ENCODE measurements at places on chromosomes 5 and 9. TPM values are rescaled to one million over a fixed set of nuclear protein-coding genes. Genes with fewer than 3 reads are reported as not detected.

SLC34A3 gene
- polyA plus RNA-seq = 0.27 TPM

SPINK4 gene
- not detected for polyA plus RNA-seq

MSH3 gene
- 9.8 TPM for polyA plus RNA-seq

PGM5 gene
- polyA plus RNA-seq = not detected

CDKN2B-AS1 gene
- not detected for polyA plus RNA-seq

PCDHB6 gene
- 1.6 TPM for polyA plus RNA-seq

TICAM2 gene
- polyA plus RNA-seq = not detected

TERT gene
- not detected for polyA plus RNA-seq

CCDC183 gene
- polyA plus RNA-seq = 8.8 TPM

MRPS30 gene
- polyA plus RNA-seq = 52.5 TPM

MARCOL gene
- not detected for polyA plus RNA-seq

C6 gene
- polyA plus RNA-seq = 2.6 TPM

TPM2 gene
- not detected for polyA plus RNA-seq

PCDHA13 gene
- polyA plus RNA-seq = 1.2 TPM

DAB2IP gene
- polyA plus RNA-seq = 17.3 TPM

TMC1 gene
- polyA plus RNA-seq = not detected

GRXCR2 gene
- polyA plus RNA-seq = 0.36 TPM

SLCO6A1 gene
- not detected for polyA plus RNA-seq

SLC6A18 gene
- polyA plus RNA-seq = not detected

PCDH12 gene
- polyA plus RNA-seq = not detected

SPATA31A3 gene
- polyA plus RNA-seq = not detected

EQTN gene
- polyA plus RNA-seq = not detected

SCGB3A2 gene
- not detected for polyA plus RNA-seq

IL7R gene
- polyA plus RNA-seq = 0.10 TPM

IFNK gene
- polyA plus RNA-seq = not detected

GDA gene
- 0.26 TPM for polyA plus RNA-seq

SLC36A2 gene
- polyA plus RNA-seq = not detected

KLHL3 gene
- polyA plus RNA-seq = 10.9 TPM

CTXN3 gene
- 1.0 TPM for polyA plus RNA-seq

TAL2 gene
- polyA plus RNA-seq = 0.88 TPM

IFNA2 gene
- not detected for polyA plus RNA-seq

MELK gene
- polyA plus RNA-seq = 1.8 TPM

DDX31 gene
- 17.9 TPM for polyA plus RNA-seq

SLC46A2 gene
- polyA plus RNA-seq = not detected

PPP3R2 gene
- not detected for polyA plus RNA-seq

SELENOP gene
- polyA plus RNA-seq = 1.9 TPM

Data from neural cell (in vitro differentiated cells).